CD4-positive, alpha-beta T cell treated with Interleukin-4 for 4 hours (primary cell): ENCODE measurements at places on chromosomes 11 and 22.

GRCh38 chr11:43880640-43881159 lies at the start of gene ALKBH3:
ALKBH3 (plus strand) TSS chr11:43880831; CDS start chr11:43882653, 1,822 bp downstream.
- peak; percentile 93 for DNase-seq

GRCh38 chr11:128841461-128842072 lies 25.5 kb downstream of the KCNJ1 start:
- DNase-seq, result peak; percentile 30

DNA sequence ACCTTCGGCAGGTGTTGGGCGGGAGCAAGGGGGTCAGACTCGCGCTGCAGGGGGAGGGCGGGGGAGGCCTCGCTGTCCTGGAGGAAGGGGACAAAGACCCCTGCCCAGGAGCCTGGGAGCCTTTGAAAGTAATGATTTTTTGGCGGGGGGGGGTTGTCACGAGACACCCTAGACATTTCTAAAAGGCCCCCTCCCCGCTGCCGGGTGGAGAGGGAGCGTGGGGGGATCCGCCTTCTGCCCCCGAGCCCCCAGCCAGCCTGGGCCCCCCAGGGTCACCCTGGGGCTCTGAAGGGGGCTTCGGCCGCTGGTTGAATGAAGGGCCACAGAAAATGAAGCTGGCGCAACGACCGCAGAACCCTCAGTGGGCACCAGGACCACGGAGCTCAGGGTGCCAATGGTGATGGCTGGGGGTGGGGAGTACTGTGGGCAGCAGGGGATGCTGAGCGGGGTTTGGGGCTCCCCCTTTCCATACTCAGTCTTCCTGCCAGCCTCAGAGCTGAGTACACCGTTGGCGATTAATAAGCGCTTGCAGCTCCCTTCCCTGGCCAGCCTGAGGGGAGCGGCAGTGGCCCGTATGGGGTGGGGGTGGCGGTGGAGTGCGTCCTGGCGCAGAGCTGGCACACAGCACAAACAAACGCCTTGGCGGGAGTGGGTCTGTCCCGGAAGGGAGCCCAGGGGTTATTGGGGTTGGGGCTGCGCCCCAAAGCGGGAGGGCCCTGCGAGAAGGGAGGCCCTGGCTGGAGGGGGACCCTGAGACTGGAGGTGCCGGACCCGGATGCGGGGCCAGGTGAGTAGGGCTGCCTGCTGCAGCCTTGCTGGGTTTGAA lies 1.2 kb upstream of the DUSP8 start:
- DNase-seq, result peak; percentile 14

DNA sequence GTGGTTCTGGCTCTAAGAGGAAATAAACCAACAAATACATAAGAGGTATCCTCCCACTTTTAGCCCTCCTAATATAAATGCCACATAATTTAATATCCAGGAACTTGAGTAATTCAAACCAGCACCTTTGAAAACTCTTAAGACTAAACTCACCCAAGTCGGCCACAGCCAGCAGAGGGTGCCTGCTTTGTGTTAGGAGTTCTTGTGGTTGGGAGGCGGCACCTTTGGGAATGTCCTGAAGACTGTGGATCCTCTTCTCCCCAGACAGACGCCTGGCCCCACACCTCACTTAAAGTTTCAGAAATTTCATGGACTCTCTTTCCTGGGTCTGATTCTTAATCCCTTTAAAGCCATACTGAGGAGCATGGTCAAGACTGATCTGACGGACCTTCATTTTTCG lies 169.0 kb downstream of the TBC1D22A start:
- no peak for DNase-seq

DNA sequence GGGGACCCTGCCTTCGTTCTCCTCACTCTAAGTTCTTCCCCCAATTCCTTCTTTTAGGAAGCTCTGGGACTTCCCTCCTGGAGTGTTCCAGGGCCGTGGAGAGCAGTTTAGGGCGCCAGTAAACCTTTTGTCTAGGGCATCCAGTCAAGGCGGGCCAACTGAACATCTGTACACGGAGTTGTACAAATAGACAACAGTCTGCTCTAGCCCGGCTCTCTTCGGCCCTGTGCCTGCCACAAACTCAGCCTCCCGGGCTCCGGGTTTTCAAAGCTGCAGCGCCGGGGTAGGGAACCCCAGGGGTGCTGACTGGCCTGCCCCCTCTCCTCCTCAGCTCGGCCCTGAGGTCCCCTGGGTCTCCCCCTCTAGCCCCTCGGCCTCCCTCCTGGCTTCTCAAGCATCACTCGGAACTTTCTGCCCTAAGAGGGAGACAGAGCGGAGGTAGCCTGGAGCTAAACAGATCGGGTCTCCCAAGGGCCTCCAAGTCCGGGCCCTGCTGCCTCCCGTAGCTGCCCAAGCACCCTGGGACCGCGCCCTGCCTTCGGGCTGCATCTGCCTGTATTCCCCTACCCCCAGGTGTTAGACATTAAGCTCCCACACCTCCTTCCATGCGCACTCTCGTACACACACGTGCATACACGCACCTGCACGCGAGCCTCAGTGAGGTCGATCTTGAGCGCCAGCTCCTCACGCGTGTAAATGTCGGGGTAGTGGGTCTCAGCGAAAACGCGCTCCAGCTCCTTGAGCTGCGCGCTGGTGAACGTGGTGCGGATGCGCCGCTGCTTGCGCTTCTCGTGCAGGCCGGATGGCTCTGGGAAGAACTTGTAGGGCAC lies 3.3 kb downstream of the PHOX2A start:
- no peak for DNase-seq

DNA sequence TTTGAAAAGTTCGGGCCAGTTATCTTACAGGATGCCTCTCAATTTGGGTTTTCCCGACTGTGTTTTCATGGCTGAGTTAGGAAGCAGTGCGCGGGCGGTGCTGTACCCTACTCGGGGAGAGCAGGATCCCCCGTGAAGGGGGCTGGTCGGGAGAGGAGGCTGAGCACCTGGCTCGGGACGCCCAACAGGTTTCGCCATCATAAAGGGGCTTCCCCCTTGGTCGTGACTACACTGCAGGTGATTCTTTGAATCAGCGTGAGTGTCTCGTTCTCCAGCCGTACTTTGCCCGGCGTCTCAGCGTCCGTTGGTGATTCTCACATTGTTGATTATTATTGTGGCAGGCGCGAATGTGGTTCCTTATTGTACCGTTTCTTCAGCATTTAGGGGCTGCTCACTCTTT lies 46.6 kb downstream of the ST14 start:
- DNase-seq, result no peak

- no peak for DNase-seq
These were observed 14.1 kb downstream of the CXCR5 start for GRCh38 chr11:118897721-118898310.
